ENCODE measurements at places on chromosomes 2 and 18.

DNA sequence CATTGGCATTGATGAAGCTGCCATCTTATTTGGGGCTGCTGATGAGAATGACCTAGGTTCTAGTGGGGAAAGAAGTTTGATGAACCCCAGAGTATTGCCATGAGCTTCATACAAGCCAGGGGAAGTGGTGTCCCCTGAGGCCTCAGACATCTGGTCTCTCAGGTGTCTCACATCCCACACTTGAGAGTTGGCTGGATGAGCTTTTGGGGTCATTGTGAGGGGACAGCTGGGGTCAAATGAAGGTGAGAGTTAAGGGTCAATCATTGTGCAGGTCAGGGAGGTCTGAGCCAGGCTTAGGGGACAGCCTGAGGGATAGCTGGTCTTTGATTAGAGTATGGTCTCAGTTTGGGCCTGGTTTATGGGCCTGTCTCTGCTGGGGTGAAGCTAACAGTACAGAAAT lies 336.5 kb downstream of the CYP26B1 start:
- no peak for DNase-seq

DNA sequence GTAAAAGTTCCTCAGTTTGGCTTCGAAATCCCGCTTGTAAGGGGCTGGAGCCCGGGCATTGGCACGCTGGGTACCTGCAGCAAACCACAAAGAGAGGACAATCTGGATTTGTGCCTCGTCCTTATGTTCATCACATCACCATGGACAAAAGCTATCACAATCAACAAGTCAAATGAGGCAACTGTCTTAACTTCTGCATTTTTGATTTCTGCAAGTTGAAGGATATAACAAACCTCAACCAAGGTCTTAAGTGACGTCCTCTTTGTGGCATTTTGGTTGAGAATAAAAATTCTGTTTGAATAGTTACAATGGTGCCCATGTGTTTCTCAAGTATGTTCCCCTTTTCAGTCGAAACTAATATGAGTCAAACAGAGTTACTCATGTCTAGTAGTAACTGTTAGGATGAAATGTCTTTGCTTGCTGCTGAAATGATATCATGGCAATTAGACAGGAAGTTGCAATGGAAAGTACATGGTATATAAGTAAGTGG lies 70.8 kb upstream of the STK17B start:
- DNase-seq = no peak

DNA sequence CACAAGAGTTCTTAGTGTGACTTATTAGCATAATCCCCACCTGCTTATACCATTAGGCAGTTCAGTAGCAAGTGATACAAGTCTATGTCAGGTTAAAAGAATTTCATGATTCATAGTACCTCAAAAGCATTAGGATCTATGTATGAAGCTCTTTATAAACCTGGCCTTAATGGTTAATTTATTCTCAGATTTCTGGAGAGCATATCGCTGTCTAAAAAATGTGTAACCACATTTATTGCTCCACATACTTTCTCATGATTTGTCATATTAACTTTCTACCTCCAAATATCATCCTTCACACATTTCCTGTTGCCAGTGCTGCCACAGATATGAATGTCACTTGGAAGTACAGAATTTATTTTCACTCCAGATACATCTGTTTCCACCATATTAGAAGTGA lies 332.8 kb upstream of the MAP2 start:
- DNase-seq = no peak

GRCh38 chr2:112996635-112997034 lies 8.6 kb upstream of the IL36A start:
- DNase-seq = no peak

- no peak for DNase-seq
These were observed 83.5 kb downstream of the ZNF804A start for GRCh38 chr2:184681642-184682321.

DNA sequence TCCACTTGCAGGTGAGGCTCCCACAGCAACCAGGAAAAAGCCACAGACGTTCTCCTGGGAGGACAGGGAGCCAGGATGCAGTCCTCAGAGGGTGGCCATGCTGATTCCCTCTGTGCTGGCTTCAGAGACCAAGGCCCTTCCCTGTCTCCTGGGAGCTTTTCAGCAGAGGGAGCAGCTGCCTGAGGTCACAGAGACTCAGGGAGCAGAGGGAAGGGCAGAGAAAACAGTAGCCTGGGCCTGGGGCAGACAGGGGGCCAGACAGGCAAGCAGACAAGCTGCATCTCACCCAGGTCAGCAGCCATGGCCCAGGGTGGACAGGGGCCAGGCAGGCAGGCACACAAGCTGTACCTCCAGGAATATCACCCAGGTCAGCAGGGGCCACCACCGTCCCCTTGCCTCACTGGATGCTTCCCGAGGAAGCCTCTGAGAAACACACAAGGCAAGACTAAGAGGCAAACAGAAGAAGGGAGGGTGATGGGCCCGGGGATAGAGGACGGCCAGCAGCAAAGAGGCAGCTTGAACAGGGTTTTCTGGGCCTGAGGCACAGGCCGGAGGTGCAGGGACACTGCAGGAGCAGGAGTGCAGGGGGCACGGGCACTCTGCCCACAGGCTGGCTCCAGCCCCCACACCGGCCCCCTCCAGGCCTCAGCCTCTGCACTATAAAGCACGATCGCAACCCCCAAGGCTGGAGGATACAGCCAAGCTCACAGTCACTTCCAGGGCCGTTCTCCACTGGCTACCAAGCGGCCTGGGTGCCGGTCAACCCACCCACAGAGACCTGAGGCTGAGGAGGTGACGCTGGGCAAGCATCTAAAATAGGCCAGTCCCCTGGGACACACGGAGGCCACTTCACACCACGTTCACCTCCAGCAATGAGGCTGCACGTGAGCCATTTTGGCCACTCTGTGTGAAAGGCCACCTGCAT lies 6.1 kb downstream of the SLC66A2 start:
- peak; percentile 20 for DNase-seq

DNA sequence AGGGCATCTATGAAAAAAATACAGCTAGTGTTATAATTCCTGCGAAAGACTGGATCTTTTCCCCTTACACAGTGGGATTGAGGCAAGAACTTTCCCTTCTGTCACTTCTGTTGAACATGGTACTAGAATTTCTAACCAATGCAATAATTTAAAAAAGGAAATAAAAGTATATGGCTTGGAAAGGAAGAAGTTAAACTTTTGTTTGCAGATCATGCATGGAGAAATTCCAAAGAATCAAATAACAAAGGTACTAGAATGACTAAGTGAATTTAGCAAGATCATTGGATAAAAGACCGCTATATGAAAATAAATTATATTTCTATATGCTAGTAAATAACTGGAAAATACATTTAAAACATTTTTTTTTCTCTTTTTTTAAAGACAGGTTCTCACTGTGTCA lies 31.0 kb upstream of the SH3BP4 start:
- DNase-seq = no peak

DNA sequence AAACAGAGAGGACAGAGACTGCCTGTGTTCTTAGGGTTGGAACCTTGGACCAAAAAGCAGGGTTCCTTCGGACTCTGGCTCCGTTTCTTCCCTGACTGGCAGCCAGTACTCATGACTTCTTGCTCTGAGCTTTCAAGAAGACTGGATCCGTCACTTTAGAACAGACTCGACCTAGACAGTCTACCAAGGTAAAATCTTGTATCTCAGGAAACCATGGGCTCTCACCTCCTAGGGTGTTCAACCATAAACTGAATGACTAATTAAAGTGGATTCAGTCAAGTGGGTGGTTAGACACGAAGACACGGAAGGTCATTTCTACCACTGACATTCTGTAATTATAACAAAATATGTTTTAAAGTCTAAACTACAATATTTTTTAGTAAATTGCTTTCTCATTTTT lies 153.8 kb upstream of the SLC39A10 start:
- no peak for DNase-seq

DNA sequence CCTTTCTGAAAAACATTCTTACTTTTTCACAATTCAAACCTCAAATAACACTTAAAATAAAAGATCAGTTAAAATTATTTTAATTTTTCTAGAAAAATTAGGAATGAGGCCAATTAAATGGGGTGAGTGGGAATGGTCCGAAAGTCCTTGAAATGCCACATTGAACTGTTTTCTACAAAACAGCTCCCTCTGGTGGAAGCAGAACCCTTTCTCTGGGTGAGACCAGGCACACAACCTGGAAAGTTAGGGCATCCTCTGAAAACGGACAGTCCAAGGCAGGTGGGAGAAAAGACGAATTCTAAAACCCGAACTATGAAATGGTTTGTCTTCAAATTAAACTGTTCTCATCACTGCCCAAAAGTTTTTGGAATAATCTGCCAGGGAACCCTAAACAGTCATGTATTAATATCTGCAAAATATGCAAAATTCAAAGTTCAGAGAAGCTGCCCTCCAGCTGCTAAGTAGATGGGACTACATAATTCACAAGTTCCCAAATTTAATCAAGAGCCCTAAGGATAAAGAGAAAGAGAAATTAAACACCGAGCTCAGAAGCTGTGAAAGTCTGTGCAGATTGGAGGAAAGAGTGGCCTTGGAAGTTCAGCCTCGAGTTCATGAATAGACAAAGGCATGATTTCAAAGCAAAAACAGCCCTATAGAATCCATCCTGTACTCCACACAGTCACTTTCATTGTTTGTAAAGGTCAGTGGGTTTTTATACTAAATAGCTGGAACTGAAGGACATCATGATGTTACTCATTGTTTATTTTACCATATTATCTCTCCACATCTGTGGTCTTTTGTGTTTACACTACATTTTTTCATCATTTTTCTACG lies 108.3 kb downstream of the PIEZO2 start:
- peak; percentile 75 for DNase-seq

DNA sequence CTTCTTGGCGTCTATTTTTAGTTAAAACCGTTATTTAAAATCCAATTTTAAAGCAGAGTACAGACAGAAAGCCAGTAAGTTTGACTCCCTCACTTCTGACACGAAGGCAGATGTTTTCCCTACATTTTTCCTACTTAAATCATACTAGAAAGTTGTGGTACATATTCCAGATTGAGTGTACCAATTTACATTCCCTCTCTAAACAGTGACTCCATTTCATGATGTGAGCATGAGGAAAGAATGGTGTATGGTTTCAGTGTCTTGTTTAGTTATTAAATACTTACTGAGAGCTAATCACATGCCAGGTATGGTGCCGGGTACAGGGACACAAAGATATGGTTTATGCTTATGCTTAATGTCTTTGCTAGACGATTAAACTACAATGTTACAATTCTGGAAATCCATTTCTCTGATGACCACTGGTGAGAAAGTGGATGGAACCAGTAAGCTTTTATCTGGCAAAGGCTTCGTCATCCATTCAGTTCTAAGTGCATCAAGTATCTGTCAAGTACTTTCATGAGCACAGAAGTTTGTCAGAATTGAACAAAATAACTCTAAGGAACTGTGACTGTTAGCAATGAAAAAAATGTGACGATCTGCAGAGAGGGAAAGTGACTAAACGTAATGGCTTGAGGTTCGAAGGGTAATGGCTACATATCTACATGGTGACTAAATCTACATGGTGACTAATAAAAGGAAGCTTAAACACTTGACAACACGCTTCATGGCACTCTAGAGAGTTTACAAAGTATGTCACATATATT lies 25.7 kb downstream of the MAP4K3 start:
- peak; percentile 33 for DNase-seq

DNA sequence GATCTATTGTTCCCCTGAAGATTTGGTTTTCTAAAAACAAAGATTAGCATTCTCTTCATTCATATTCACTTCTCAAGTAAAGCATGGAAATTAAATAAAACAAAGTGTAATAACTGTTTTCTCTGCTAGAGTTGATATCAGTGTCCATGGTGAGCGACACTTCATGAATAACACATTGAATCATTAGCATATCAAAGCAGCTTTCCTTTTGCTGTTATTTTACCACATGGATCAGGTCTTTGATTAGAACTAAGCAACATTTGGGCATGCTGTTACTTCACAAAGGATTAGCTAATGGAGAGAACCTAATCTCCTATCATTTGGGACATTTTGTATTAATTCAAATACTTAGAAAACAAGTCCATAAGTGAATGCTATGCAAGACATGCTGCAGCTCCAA lies 368.8 kb upstream of the CDH19 start:
- DNase-seq = no peak

DNA sequence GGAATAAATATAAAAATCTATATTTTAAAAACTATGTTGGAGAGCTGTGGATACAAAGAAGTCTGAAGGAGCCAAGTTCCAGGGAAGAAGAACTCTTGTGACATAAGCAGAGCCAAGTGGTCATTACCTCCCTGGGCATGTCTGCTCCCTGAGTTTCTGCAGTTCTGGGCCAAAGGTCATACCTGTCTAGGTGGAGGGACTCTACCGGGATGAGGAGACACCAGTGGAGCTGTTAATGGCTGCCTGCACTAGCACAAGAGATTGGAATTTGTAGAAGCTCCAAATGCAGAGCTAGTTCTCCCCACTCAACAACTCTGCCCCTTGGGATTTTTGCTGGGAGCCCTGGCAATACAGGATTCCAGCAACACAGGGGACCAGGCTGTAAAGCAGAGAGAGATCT lies 89.8 kb downstream of the ARHGAP28 start:
- DNase-seq = no peak

Data from NCI-H1417 (cell line).